Renal cortex interstitium (tissue), 15 donors: ENCODE measurements at places on chromosomes 1 and 21.

DNA sequence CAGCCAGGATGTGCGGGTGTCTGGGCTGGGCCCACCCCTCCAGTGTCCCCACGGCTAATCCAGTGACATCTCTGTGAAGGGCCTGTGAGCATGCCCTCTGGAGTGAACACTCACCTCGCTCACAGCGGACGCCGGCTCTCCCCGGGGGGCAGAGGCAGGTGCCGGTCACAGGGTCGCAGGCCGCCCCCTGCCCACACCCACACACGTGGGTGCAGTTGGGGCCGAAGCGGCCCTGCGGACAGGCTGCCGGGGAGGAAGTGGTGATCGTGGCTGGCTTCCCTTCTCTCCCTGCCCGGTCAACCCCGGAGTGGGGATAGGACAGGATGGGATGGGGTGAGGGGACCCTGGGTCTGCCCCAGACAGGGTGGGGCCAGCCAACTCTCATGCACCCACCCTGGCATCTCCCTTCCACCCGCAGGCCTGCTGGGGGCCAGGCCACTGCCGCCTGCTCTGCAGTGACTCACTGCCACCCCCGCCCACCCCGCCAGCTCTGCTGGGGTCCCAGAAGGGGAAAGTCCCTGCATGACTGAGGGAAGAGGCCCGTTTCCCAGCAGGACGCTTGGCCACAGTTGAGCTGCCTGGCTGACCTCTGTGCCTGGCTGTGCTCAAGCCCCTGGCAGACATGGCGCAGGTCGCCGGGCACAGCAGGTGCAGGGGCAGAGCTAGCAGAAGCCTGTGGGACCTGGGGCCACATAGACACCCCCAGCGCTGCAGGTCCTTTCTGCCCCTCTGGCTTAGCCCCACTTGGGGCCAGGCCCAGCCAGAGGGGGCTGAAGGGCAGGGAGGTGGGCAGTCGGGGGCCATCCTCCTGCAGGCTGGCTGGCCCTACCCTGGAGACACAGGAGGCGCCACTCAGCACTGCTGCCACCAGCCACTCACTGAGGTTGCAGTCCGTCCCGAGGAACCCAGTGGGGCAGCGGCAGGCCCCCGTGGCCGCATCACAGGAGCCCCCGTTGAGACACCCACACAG, 41.6 kb downstream of the ARHGEF16 start:
- DNase-seq = no peak

GRCh38 chr1:182126272-182126800, 64.8 kb upstream of the ZNF648 start:
- DNase-seq = no peak

- DNase-seq = no peak
Observed at GRCh38 chr1:19453741-19454201, 31.6 kb downstream of the CAPZB start.

- DNase-seq = no peak
Observed at GRCh38 chr1:113422315-113423068, 32.2 kb downstream of the MAGI3 start.

DNA sequence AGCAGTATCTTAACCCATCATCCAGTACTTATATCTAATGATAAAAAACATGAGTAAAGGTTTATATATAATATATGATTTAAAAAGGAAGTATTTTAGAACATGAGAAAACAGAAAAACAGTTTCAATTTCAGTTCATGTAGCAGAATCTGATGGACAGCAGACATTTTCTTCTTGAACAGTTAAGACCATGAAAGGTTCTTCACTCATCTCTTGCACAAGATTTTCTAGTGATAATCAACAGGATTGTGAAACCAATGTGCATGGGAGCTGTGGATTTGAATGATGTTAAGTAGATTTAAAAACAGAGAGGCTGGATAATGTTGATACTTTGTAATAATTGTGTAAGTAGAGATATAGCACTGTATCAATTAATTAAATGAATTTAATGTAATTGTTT, 1297.6 kb downstream of the BRINP3 start:
- no peak for DNase-seq

DNA sequence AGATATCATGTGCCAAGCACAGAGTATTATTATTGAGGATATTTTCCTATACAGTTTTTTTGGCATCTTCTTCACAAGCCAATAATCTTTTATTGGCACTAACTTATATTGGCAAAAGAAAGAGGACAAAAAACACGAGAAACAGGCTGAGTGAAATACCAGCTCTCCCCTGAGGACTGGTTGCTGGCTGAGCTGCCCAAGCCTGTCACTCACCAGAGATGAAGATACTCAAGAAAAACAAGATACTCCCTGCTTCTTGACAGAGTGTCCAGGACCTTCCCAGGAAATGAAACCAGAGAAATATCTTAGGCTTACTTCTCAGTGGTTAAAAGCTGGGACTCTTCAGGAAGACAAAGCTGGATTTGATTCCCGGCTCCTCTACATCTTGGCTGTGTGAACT, 35.9 kb upstream of the ATP1B1 start:
- DNase-seq = no peak

GRCh38 chr21:27817074-27817473, 850.2 kb upstream of the ADAMTS5 start:
- DNase-seq = no peak

DNA sequence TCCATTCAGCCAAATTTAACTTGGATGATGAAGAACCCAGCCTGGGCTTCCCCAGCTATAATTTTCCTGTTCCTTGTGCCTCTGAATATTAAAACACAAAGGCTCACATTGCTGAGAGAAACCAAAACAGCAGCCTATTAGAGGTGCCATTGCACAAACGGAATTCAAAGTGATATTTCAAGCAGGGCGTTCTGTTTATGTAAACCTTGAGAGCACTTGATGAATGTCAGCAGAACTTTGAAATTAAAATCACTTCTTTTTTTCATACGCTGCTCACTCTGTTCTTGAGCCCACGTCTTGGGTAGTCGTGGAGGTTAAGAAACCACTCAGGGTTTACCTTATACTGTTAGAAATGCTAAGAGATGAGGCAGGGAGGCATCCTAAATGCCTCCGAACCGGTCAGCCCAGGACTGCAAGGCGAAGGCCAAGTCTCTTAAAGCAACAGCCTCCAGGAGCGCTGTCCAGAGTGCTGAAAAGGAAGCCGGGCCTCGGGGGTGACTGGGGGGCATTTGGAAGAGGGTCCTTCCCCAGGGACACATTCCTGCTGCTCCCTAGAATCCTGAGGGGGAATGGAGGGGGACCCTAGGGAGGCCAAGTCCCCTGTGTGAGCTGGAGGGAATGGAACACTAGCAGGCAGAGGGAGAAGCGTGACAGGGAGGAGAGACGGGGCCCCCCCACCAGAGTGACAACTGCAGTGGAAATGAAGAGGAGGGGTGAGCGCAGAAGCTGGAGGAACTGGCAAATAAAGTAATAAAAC, 154.8 kb upstream of the VAMP3 start:
- DNase-seq = peak; percentile 60

GRCh38 chr1:183267646-183268431, 81.8 kb downstream of the LAMC2 start:
- no peak for DNase-seq

DNA sequence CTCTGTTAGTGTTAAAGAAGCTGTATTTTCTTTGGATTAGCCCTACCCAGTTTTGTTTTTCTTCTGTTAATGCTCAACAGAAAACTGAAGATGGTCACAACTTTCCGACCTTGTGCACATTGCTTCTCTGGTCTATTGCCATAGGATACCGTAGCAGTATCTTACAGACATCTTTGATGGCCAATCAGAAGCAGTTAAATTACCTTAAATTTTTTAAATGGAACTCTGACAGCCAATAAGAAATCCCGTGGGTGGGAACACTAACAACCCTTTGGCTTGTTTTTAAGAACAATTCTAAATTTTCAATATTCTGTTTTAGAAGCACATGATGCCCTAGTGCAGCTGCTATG, 17.2 kb downstream of the NFYC start:
- peak; percentile 67 for DNase-seq

- no peak for DNase-seq
Observed at GRCh38 chr1:230758709-230759368, 11.7 kb downstream of the CAPN9 start.

GRCh38 chr1:245788269-245788668, 633.5 kb downstream of the KIF26B start:
- DNase-seq = no peak

DNA sequence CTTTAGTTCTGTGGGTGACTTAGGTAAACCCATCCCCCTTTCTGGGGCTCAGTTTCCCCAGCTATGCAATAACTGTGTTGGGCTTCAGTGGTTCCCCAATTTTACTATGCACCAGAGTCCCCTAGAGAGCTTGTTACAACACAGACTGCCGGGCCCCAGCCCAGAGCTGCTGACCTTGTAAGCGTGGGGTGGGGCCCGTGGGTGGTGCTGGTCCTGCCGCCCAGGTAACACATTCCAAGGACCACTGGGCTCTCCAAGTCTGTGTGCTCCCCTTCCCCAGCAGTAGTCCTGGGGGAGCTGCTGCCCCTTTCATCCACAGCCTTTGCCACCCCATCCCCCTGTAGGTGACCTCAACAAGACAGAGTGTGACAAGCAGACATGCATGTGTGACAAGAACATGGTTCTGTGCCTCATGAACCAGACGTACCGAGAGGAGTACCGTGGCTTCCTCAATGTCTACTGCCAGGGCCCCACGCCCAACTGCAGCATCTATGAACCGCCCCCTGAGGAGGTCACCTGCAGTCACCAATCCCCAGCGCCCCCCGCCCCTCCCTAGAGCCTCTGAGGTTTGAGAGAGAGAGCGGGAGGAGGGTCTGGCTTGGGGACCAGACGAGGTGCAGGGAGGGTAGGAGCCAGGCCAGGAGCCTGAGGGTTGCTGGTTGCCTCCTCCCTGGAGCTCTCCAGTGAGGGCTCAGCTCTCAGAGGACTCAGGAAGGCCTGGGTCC, 8.9 kb downstream of the PLA2G2F start:
- DNase-seq = no peak

- DNase-seq = no peak
Observed at GRCh38 chr21:17640821-17641220, 28.1 kb upstream of the BTG3 start.

GRCh38 chr1:25874209-25874608, 1.3 kb downstream of the PAQR7 start:
- no peak for DNase-seq

GRCh38 chr1:223695014-223695548, 17.3 kb upstream of the CAPN2 start:
- DNase-seq = no peak

DNA sequence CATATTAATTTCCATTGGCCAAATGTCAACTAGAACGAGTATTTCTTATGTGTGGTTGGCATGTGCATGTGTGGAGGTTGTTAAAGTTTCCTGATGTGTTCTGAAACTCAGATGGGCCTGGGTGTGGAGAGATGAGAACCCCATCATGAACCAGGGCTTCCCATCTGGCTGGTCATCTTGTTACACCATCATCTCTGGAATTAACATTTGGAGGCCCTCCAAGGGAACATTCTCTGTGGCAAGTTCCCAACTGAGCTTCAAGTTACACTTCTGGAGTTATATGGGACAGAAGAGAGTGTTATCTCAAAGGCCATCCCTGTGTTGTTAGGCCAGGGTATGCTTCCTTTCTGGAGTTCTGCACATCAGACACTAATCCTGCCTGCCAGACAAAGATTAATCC, 183.6 kb downstream of the TTLL7 start:
- no peak for DNase-seq

GRCh38 chr1:51072651-51073050, 29.4 kb upstream of the C1orf185 start:
- no peak for DNase-seq

DNA sequence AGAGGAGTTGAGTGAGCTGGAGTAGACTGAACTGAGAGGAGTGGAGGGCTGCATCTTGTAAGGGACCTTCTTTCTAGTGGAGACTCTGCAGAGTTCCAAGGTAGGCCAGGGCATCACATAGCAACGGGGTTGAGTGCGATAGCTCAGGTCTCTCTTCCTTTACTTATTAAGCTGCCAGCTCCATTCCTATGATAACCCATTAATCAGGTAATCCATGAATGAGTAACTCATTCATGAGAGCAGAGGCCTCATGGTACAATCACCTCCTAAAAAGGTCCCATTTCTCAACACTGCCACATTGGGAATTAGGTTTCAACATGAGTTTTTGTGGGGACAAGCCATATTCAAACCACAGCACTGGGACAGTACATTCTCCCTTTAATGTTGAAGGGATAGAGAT, 21.3 kb downstream of the VN1R5 start:
- DNase-seq = no peak

- DNase-seq = no peak
Observed at GRCh38 chr1:240468656-240469055, 143.3 kb downstream of the GREM2 start.

DNA sequence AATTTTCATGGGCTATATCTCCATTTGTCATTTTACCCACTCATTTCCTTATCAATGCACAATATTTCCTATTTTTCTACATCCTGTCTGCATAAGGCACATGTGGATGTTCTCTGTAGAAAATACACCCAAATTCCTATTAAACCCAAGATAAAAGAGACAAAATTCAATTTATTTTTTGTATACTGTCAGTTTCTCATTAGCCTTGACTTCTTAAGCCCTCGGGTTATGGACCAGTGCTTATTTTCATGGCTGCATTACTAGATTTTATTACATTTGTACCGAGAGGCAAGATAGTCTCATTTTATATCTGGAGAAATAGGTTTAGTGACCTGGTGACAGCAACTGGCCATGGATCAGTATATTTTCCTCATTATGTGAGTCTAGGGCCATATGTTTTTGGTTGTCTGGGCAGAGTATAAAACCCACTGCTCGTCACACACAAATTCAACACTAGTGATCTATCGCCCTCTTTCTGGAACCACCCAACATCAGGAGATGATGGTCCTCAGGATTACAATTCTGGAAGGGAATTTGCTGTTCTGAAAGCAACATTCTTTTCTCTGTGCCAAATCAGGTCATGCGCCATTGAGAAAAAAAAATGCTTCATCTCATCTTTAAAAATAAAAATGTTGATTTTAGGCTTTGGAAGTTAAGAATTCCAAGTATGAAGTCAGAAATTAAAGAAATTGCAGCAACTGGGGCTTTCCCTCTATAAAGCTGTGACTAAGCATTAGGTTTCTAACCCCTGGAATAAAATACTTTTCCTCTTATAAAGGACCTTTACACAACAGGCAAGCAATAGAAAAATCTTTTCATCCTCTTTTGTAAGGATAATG, 81.4 kb downstream of the ASTN1 start:
- no peak for DNase-seq

DNA sequence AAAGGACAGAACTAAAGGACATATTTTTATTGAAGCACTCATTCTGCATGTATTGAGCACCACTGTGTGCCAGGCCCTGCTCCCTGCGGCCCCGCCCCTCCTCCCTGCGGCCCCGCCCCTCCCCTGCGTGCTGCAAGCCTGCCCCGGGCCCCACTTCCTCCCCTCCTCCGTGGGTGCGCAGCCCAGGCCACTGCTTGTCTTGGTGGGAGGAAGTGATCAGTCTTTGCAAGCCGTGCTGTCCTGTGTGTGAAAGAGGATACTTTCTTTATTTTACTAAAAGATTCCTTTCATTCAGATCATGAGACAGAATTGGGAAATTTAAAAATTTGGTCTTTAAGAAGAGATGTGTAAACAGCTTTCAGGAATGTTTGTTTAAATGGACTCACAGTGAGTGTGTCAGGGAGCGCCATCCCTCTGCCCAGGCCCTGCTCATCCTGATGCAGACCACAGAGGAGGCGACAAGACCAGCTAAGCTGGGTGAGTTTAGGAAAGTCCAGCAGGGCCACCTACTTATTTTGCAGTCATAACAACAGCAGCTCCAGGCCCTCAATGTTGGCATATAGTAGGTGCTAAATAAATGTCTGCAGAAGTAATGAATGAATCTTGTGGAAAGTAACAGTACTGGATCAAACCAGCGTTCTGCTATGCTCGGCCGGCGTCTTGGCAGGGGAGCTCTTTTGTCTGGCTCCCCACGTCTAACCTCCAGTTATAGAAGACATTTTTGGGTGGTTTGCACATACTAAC, 88.3 kb upstream of the SELENON start:
- no peak for DNase-seq

- no peak for DNase-seq
Observed at GRCh38 chr1:169325117-169325516, 42.5 kb downstream of the NME7 start.
